LHCN-M2 (cell line): ENCODE measurements at places on chromosomes 7 and 10. TPM values are rescaled to one million over a fixed set of nuclear protein-coding genes. Genes with fewer than 3 reads are reported as not detected.

DNA sequence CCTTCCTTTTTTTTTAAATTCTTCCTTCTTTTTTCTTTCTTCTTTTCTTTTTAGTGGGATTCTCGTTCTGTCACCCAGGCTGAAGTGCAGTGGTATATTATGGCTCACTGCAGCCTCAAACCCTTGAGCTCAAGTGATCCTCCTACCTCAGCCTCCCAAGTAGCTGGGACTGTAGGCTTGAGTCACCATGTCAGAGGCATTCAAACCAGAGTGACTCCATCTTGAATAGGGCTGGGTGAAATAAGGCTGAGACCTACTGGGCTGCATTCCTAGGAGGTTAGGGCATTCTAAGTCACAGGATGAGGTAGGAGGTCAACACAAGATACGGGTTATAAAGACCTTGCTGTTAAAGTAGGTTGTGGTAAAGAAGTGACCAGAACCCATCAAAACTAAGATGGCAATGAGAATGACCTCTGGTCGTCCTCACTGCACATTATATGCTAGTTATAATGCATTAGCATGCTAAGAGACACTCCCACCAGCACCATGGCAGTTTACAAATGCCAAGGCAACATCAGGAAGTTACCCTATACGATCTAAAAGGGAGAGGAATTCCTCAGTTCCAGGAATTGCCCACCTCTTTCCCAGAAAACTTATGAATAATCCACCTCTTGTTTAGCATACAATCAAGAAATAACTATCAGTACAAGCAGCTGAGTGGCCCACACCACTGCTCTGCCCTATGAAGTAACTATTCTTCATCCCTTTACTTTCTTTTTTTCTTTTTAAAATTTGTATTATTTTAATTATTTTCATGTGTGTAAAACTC, 99.0 kb upstream of the ITGB1 start:
- no peak for DNase-seq

DNA sequence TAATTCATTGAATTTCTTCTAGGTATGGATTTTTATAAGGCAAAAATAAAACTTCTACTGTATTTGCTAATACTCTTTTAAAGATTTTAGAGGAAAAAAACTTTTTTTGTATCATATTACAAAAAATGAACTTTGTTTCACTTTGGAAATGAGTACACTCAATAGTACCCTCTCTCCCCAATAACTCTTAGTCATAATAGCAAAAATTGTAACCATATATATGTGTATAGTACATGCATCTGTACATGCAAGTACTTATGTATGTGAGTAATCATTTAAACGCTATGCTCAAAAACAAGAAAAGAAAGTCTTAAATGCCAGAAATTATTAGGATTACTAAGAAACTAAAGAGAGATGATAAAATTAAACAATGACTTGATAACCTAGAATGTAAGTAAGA, 95.9 kb upstream of the HGF start:
- no peak for DNase-seq

- DNase-seq, result no peak
These were observed 111.6 kb upstream of the GLI3 start for GRCh38 chr7:42348631-42349030.

- no peak for DNase-seq
These were observed 55.4 kb upstream of the FAM3C start for GRCh38 chr7:121451367-121452094.

DNA sequence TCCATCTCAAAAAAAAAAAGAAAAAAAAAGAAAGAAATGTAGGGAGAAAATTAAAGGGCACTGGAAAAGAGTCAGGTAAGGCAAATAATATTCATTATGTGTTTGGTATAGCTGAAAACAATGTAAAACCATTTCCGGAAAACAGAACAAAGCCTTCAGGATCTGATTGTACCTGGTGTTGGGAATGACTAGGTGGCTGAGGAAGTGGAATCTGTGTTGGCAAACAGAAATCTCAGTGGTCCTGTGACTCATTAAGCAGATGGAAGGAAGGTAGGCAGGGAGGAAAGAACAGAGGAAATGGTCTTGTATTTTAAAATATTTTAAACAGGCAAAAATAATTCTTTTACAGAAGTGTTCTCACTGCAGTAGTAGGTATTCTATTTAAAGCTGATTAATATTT, 55.7 kb upstream of the GATA3 start:
- no peak for DNase-seq

DNA sequence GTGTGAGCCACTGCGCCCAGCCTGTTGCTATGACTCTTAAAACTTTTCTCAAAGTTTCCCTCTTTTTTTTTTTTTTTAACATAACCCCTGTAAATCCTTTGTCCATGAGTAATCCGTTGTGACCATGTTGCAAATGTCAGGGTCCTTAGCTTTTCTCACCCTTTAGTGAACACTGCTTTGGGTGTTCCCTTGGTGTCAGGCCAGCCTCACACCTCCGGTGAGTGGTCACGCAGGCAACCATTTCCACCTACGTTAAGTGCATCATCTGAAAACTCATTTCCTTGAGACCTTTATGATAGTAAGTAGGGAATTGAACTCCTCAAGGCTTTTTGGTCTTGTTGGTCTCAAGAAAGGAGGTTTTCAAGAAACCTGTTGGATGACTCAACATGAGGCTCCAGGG, 41.3 kb upstream of the OPN4 start:
- DNase-seq, result no peak

SPDYE5 gene
- not detected in 2 replicates for total RNA-seq

SYPL1 gene
- total RNA-seq, result 79.5 and 88.1 TPM in 2 replicates

FGF8 gene
- not detected in 2 replicates for total RNA-seq
